Activated T-helper 9 cell treated with anti-CD3 and anti-CD28 coated beads, Interleukin-2, amount 50 U/mL, for 16 hours (primary cell): ENCODE measurements at places on chromosomes 6 and 20.

- no peak for DNase-seq
Observed at GRCh38 chr6:73460056-73460455, 1.5 kb upstream of the MTO1 start.

DNA sequence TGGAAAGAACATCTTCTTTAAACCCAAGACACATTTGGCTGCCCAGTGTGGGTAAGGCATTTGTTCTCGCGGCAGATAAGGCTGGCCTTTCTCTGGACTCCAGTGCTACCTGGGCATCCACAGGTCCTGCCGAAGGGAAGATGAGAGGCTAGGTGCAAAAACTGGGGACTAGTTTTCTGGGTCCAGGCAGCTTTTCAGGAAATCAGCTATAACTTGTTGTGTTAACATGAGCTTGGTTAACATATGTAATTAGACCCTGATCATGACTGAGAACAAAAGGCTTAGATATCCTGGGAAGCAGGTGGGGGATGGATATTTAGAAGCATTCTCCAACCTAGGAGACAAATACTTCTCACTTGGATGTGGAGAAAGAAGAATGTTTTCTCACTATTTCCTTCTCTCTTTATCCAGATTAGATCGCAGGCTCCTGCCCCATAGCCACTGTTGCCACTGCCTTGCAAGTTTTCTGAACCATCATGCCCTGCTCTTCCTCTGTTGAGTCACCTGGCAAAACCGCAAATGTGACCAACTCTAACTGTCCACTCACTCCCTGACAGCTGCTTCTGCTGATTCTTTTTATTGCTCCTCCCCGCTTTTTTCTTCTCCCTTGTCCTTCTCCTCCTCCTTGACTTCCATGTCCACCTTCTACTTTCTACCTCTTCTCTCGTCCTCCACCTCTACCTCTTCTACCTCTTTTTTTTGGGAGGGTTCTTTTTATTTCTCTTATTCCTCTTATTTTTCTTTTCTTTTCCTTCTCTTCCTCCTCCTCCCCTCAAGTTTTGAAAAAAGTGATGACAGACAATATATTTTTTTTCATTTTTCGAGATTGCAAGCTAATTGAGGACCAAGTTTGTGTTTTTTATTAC, 258.1 kb downstream of the UTRN start:
- DNase-seq: no peak

DNA sequence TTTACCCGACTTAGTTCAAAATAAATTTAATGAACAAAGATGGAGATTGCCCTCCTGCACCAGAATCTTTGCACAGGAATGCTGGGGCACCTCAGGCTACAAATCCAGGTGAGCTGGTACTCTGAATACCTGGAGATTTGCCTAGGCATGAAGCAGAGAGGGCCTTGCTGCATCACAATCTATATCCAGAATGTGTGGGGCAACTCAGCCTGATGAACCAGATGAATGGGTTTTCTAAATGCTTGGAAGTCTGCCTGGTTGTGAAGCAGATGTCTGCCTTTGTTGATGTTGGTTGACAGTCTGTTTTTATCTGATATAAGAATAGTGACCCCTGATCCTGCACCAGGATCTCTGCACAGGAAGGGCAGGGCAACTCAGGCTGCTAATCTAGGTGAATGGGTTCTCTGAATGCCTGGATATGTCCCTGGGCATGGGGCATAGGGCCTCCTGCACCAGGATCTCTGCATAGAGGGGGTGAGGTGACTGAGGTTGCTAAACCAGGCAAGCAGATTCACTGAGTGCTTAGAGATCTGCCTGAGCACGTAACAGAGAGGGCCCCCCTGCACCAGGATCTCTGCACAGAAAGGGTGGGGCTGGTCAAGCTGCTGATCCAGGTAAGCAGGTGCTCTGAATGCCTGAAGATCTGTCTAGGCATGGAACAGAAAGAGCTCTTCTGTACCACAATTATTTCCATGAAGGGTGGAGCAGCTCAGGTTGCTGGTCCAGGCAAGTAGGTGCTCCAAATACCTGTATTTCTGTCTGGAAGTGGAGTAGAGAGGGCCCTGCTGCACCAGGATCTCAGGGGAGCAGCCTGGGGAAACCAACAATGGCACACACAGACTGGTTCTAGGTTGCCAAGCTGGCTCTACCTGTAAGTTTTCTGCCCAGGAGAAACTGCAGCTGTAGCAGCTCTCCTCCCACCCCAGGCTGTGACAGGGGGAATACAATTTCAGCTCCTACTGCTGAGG, 437.5 kb downstream of the MMUT start:
- no peak for DNase-seq

DNA sequence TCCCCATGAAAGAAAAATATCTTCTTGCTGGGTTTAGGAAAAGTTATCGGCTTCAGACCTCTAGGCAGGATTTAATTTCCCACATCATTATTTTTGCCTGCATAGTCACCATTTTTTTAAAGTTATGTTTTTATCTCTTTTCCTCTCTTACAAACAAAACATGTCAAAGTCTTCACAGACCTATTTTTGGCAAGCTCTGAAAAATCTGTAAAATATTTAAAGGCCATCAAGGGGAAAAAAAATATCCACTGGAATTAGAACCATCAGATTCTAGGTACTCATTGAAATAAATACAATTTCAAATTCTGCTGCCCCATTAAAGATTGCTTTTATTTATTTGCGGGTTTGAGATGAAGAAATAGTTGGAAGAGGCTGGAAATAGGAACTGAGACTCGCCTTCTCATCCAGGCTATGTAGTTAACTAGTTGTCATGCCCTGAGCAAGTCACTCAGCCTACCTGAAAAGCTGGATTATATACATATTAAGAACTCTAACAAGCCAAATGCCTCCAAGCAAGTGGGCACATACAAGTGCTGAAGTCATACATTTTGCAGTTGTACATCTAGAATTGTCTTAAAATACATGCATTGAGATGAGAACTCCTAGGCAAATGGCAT, 101.7 kb upstream of the SASH1 start:
- DNase-seq: no peak

DNA sequence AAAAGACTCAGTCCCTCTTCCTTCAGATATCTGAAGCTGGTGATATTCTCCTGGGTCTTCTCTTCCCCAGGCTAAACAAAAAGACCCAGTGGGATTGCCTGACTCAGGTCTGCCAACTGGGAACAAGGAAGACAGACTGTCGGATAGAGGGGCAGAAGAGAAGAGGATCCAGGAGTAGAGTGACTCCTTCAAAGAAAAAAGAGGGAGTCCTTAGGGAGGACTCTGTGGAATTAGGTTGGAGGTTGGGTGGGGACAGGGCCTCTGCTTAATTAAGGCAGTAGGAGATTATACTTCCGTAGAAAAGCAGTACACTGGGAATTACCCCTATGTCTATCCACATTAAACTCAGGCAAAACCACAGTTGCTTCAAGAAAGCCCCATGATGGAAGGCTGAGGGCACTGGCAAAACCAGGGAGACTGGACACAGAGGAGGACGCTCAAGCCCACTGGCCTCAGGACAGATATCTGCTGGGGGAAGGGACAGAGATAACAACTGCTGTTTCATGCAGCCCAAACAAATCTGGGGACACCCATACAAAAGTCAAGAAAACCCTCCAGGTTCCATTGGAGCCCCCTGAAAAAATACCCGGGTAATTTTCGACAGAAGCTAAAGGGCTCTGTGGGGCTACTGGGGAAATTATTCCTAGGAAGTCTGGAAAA, 5.7 kb downstream of the BCL2L1 start:
- no peak for DNase-seq

- DNase-seq: no peak
Observed at GRCh38 chr6:42697268-42697655, 25.1 kb downstream of the PRPH2 start.

DNA sequence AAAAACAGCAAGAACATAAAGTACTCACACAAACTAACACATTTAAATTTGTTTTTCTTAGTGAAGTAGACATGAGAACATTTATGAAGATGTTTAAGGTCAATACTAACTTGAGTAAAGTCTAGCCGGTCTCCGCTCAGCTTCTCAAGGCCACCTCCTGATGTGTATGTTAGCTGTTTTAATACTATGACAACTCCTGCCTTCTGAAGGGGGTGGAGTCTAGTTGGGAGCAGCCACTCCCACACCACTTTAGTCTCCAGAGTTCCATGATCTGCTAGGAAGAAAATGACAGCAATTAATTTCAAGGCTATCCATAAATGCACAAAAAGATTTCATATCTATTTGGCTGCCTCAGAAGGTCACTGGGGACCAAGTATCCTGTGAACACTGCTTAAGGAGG, at the start of gene GSTA3:
GSTA3 (minus strand) TSS at position 168 of the 400 bp plus-strand sequence. CDS start 3,864 bp downstream, outside the sequence.
- DNase-seq: no peak

GRCh38 chr6:75467966-75468365, 25.6 kb downstream of the FILIP1 start:
- no peak for DNase-seq

GRCh38 chr20:48281501-48281900, 496.2 kb upstream of the SULF2 start:
- no peak for DNase-seq

DNA sequence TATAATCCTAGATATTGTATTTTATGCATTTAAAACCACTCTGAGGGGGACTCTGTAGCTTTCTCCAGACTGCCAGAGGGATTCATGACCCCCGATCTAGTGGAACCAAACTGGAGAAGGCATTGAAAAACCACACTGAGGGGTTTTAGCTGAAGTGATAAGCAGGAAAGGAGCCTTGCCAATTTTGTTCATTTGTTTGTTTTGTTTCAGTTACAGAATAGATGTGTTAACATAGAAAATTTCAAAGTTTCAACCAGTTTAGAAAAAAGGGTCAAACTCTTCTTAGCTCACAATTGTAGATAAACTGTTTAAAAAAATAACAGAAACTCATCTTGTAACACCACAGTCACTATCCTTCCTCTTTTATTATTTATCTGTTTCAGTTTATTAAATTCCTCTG, 19.8 kb downstream of the TAB2 start:
- no peak for DNase-seq

GRCh38 chr20:57428324-57429158, 37.3 kb downstream of the RBM38 start:
- no peak for DNase-seq

- DNase-seq: no peak
Observed at GRCh38 chr20:10928841-10929421, 255.1 kb upstream of the JAG1 start.

DNA sequence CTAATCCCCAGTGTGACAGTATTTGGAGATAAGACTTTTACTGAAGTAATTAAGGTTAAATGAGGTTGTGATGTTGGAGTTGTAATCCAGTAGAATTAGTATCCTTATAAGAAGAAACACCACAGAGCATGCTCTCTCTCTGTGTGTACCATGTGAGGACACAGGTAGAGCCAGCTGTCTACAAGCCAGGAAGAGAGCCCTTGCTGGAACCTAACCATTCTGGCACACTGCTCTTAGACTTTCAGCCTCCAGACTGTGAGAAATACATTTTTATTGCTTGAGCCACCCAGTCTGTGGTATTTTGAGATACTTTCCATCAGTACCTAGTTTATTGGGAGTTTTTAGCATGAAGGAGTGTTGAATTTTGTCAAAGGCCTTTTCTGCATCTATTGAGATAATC, 110.2 kb downstream of the PHF3 start:
- no peak for DNase-seq

GRCh38 chr20:9088556-9088955, 19.7 kb downstream of the PLCB4 start:
- no peak for DNase-seq

DNA sequence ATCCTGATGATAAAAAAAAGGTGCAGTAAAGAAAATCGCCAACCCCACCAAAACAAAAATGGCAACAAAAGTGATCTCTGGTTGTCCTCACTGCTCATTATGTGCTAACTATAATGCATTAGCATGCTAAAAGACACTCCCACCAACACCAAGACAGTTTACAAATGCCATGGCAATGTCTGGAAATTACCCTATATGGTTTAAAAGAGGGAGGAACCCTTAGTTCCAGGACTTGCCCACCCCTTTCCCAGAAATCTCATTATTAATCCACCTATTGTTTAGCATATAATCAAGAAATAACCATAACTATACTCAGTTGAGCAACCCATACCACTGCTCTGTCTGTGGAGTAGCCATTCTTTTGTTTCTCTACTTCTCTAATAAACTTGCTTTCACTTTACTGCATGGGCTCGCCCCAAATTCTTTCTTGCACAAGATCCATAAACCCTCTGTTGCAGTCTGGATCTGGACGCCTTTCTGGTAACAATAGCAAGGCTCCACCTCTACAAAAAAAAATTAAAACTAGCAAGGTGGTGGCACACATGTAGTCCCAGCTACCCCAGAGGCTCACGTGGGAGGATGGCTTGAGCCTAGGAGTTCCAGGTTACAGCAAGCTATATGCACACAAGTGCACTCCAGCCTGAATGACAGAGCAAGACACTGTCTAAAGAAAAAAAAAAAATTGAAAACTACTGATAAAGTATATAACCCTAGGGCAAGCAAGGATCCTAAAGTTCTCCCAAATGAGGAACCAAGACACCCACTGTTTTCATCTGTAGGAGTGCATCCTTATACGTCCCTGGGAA, 278.8 kb upstream of the JARID2 start:
- DNase-seq: no peak

DNA sequence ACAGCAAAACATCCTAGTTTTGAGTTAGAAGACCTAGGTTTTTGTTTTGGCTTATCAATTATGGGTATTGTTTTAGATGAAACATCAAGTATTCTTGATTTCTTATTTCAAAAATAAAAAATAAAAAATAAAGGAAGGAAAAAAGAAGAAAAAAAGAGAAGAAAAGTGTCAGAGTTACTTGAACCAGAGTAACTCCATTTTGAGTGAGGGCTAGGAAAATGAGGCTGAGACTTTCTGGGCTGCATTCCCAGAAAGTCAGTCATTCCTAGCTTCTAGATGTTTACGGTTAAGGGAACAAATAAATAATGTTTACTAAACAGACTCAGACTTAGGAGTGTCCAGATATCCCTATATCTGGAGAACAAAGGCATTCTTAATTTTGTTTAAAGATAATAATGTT, 45.3 kb upstream of the HFE start:
- DNase-seq: no peak

DNA sequence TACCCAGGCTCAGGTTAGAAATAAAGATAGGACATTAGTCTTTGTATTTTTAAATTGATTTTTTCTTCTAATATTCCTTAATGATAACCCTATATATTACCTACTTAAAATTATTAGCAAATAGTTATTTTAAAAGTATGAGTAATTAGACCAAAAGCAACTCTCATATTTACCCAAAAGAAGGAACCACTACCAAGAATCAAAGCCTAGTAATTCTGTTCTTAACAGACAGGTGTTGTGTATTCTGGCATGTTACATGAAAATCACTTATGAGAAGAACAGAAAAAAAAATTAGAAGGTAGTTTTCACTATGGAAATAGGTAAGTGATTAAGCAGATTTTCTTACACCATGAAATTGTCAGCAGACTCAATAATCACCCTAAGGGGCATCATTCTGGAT, 105.1 kb downstream of the ATG5 start:
- DNase-seq: no peak

GRCh38 chr6:118017301-118017848, 110.3 kb downstream of the SLC35F1 start:
- no peak for DNase-seq

DNA sequence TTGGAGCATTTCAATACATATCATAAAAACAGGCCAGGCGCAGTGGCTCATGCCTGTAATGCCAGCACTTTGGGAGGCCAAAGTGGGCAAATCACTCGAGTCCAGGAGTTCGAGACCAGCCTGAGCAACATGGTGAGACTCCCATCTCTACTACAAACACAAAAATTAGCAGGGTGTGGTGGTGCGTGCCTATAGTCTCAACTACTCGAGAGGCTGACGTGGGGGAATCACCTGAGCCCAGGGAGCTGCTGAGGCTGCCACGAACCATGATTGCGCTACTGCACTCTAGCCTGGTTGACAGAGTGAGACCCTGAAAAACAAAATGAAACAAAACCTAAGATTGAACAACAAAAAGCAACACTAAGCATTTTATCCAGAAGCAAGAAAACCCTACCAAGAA, 47.2 kb downstream of the BACH2 start:
- DNase-seq: no peak
